ENCODE measurements at places on chromosomes 5 and 9.

DNA sequence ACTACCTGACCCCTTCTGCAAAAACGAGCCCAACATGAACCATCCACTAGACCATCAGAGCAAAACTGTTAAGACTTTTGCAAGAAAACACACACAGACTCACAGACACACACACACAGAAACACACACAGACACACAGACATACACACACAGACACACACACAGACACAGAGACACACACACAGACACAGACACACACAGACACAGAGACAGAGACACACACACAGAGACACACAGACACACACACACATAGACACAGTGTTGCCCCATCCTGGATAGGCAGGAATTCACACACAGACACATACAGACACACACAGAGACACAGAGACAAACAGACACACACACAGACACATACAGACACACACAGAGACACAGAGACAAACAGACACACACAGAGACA, 52.5 kb downstream of the NACC2 start:
- DNase-seq = no peak

DNA sequence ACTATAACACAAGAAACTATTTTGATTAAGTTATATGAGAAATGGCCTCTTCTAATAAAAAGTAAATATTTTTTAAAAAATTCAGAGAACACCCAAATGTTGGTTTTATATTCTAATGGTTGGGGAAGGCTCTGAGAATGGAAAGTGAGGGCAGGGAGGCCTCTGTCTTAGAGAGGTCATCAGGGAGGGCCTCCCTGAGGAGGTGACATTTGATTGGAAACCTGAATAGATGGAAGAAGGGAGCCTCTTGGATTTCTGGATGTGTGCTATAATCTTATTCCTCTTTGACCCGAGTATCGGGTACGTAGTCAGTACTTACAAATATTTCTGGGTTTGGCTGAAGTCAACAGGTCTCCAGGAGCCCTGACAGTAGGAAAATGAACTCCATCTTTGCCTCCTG, 26.1 kb upstream of the GRPEL2 start:
- no peak for DNase-seq

- no peak for DNase-seq
Measured at GRCh38 chr5:103249068-103249467, 9.5 kb upstream of the MACIR start.

DNA sequence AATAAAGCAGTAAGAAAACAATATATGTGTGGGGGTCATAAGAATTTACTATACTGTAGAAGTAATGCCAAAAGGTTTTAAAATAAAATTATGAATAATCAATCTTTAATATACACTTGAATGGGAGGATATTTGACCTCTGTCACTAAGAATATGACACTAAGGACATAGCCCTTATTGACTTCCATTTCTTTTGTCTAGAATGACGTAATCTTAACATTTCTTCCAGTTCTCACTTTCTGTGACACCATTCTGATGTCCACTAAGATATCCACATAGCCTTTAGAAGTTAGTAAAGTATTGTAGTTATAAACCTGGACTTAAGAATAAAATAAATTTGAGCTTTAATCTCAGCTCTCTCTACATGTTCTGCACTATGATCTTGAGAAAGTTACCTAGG, 1050.7 kb downstream of the TLE4 start:
- no peak for DNase-seq

DNA sequence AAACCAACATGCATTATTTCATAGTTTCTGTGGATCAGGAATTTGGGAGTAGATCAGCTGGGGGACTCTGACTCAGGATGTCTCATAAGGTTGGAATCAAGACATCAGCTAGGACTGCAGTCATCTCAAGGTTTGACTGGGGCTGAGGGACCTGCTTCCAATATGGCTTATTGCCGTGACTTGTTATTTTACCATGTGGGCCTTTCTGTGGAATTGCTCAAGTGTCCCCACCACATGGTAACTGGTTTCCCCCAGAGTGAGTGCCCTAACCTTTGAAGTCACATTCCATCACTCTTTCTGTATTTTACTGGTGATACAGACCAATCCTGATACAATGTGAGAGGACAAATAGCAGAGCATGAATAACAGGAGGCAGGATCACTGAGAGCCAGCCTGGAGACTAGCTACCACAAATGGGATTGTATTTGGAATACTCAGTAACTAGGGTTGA, 70.2 kb upstream of the ELL2 start:
- peak; percentile 76 for DNase-seq

DNA sequence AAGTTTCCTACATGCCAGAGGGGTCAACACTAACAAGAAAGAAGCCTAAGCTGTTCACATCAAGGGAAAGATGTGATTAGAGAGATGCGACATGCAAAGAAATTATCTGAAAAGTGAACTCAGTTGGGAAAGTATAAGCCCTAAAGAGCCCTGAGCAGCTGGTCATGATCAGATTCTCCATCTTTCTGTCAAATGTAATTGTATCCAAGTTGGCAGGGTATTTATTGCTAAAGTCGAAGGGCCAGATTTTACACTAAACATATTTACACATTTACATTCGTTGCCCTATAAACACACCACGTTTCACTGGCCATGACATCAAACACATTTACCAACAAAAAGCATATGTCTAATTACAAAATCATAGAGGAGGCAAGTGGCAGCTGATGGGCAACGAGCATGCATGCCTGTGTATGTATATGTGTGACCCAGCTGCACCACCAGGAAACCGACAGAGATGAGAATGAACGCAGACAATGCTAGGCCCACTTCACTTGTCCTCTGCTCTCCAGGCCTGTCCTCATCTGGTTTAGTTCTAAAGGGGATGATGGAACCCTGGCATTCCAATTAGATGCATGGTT, 6.3 kb downstream of the FOXD1 start:
- no peak for DNase-seq

DNA sequence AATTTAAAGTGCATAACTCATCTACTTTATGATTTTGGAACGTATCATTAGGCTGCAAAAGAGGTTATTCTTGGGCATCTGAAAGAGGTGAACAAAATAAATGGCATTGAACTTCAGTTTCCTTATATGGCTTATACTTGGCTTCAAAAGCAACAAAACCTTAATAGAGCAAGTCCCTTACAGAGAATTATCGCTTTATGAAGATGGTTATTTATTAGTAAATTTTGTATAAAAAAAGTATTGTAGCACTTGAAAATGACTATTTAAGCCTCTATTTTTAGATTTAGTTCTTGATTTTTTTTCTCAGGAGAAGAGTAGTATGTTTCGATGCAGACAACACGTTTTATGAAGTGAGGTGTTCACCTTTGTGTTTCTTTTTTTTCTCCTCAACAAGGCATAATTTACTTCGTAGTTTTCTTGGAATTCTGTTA, 2.0 kb downstream of the ERBIN start:
- DNase-seq = no peak

GRCh38 chr9:106287091-106287631, 575.8 kb upstream of the ZNF462 start:
- no peak for DNase-seq

GRCh38 chr5:135193213-135194125, 159.4 kb upstream of the PITX1 start:
- no peak for DNase-seq

- no peak for DNase-seq
Measured at GRCh38 chr5:142931896-142932686, 161.9 kb downstream of the ARHGAP26 start.

DNA sequence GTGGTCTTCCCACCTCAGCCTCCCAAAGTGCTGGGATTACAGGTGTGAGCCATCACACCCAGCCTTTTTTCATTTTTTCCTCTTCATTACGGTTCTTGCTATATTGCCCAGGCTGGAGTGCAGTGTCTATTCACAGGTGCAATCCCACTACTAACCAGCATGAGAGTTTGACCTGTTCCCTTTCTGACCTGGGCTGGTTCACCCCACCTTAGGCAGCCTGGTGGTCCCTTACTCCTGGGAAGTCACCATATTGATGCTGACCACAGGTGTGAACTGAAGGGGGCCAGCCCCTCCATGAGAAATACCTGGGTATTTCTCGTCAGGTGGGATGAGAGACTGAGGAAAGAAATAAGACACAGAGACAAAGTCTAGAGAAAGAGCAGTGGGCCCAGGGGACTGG, 2.4 kb downstream of the PDE6A start:
- no peak for DNase-seq

DNA sequence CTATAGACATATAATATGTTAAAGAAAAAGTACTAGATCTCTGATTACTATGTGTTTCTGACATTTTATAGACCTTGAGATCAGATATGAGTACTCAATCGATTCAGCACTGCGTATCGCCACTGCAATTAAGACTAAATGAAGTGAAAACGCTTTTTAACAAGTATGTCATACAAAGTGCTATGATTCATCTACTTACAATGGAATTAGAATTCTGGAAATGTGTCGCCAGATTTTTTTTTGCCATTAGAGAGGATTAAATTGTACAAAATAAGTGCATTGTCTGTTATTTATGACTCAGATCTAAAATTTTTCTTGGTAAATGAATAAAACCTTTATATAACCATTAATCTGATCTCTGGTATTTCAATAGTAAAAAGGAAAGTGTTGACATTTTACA, 20.0 kb upstream of the AGGF1 start:
- no peak for DNase-seq

GRCh38 chr9:22227986-22228385, 218.6 kb upstream of the DMRTA1 start:
- no peak for DNase-seq

GRCh38 chr5:10497554-10497953, 55.9 kb downstream of the ROPN1L start:
- no peak for DNase-seq

DNA sequence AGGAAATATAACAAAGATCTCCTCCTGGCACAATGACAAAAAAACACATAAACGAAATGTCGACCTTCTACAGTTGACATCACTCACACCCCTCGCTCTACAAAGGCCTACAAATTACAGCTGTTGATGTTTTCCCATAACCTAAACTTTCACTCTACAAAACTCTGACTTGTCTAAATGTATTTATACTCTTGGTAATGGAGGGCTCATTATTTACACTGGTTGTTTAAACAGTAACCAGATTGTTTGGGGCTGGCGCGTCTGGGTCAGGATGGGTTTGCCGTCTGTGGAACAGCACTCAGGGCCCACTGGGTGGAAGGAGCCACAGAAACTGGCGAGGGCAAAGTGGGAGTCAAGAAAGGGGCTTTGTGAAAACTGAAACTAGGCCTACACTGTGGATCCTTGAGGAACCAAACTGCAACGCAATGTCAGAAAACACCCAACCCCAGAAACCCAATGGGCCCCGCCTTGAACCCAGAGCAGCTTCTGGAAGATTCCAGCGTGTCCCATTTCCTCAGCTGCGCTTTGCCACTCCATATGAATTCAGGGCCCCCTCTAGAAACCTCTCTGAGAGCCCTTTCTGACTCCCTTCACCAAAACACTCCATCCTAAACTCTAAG, 136.7 kb downstream of the ROR2 start:
- no peak for DNase-seq

GRCh38 chr5:150789943-150790611, 11.5 kb downstream of the SMIM3 start:
- DNase-seq = peak; percentile 96

DNA sequence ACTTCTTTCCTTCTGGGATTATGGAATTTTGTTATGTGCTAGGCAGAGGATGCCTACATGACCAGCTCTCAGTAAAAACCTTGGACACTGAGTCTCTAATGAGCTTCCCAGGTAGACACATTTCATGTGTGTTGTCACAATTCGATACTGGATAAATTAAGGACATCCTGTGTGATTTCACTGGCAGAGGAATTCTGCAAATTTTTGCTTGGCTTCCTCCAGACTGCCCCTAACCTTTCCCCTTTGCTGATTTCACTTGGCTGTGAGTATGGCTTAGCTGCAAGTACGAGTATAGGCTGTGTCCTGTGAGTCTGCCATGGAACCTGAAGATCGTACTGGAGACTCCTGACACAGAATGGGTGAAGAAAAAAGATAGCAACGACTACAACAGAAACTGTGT, 47.6 kb downstream of the MRPS27 start:
- DNase-seq = no peak

DNA sequence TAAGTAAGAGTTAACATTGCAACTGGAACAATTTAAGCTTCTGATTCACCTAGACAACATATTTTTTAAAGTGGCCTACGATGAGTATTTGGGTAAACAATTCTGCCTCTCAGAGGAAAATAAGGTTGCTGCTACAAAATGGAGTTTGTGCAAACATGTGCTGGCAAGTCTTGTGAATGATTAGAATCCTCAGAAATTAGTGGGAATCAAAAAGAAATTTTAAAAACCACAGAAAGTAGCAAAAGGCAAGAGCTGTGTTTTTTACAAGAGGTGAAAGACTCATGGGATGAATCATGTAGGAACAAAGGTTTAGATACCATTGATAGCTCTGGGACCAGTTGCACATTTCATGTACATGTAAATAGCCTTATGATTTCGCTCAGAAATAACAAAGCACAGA, 561.6 kb downstream of the TAF11L14 start:
- DNase-seq = no peak

DNA sequence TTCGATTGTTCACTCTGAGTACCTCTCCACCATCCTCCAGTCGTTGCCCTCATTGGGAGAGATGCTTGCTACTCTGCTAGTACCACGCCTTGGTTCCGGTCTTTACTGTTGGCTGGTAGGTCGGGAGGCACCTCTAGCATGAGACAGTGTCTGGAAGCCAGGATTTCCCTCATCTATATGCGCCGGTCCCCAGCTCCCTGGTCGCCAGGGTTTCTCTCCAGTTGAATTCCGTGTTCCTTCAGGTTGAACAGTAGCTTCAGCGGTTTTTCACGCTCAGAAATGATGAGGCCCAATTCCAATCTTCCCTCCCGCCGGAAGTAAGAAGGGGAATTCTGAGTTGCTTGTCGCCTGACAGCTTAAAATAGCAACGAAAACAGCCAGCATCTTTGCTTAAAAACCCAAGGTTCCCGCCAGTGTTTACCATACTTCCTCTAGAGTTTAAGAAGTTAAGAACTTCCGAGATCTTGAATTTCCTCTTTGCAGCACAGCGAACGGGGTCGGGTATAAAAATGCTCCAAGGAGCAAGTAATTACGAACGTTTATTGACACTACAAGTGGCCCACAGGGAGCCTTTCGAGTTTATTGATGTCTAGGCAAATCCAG, 1.3 kb upstream of the ST8SIA4 start:
- no peak for DNase-seq

GRCh38 chr9:99118782-99119466, 14.0 kb downstream of the TGFBR1 start:
- DNase-seq = no peak

GRCh38 chr5:168895295-168896071, 316.3 kb upstream of the PANK3 start:
- no peak for DNase-seq

DNA sequence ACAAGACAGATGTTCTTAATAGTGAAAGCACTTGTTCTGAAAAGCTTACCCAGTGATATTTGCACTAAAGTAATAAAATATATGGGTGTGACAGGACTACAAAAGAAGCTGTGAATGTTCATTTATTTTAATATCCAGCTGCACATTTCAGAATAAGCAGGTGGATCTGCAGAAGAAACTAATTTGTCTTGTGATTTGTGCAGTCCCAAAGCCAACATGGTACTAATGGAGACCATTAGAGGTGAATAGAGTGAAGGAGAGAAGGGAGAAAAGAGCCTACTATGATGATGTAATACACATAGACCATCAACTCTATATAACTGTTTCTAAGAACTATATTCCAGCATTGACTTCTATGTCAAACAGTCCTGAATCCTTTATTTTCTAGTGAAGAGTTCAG, 362.8 kb downstream of the ISL1 start:
- DNase-seq = no peak

All from RCC 7860 (cell line).